ENCODE measurements at places on chromosomes 13 and 19.

DNA sequence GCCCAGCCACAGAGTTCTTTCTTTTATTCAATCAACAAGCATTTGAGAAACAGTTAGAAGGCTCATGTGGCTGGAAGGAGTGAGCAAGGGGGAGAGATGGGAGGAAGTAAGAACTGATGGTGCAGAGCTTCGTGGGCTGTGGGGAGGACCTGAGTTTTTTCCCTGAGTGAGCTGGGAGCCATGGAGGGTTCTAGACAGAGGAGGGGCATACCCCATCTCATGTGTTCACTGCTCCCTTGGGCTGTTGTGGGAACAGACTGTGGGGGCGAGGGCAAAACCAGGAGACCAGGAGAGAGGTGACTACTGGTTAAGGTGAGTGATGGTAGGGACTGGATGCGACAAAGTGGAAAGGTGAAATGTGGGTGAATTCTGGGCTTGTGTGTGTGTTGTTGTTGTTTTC lies 2.4 kb upstream of the PKN1 start:
- DNase-seq, result no peak

DNA sequence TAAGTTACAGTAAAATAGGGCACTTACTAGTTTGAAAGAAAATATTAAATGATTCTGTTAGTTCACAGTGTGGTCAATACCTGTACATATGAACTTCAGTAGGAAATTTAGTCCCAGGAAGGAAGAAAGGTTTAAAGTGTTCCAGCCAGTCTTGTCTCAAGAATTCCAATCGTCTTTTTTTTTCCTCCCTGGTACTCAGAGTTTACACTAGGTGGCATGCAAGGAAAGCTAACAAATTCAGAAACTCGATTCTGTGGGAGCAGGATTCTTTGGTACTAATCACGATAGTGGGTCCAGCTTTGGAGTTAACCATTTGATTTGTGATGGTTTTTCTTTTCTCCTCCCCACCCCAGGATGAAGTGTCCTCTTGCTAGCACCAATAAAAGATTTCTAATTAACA lies 43.6 kb downstream of the POLR1D start:
- DNase-seq, result no peak

DNA sequence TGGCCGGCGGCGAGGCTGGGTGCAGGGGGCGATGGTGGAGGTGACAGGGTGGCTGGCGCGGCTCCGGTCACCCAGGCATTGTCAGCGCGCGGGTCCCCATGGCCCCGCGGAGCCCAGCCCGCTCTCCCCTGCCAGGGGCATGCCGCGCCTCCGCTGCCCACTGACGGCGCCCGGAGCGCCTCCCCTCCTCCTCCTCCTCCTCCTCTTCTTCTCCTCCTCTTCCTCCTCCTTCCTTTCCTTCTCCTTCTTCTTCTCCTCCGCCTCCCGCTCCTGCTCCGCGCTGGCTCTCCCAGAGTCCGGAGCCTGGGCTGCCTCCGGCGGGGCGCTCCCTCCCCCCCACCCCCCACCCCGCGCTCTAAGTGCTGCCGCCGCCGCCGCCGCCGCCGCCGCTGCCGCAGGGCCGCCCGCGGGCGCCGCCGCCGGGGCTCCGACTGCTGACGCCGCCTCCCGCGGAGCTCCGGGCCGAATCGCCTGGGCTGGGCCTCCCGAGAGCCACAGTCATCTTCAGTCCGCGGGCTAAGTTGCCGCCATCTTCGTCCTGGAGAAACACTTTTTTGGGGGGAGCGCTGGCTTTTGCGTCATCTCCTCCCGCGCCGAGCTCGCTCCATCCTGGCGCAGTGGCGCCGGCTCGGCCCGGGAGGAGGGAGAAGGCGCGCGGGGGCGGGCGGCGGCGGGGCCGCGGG lies 348.3 kb downstream of the LIG4 start:
- no peak for DNase-seq

DNA sequence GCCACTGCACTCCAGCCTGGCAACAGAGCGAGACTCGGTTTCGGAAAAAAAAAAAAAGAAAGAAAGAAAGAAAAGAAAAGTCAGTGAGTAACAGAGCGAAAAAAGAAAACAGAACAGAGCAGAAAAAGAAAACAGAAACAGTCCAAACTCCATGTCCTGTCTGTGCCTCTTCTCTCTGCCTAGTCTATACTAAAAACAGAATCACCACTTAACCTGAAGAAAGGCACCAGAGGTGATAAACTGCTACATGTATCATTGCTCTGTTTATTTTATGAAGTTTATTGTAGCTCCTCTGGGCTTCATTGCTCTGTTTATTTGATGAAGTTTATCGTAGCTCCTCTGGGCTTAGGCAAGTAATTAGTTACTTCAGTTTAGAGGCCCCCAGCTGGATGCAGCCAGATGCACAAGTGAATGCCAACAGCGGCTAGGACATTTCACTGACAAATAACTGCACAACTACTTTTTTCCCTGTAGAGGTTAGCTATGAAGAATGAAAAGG lies 39.2 kb downstream of the TBC1D4 start:
- DNase-seq, result no peak

GRCh38 chr13:77872995-77873394 lies 45.6 kb downstream of the EDNRB start:
- no peak for DNase-seq

DNA sequence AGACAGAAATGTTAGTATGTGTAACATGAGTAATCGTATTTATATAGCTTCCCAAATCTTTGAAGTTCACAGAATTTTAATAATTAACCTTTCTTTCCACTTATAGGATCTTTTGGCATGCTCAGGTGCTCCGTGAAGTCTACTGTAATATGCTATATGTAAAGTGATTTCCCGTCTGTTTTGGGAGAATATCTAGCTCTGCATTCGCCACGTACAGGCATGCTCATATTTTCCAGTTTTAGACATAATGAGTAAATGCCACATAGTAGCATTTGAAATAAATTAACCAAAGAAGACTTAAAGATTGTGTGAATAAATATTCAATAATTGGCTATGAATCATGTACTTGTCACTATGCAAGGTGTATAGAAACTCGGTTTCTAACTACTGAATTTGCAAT lies 189.0 kb upstream of the CSNK1A1L start:
- DNase-seq, result no peak

GRCh38 chr13:74622284-74622683 lies 488.1 kb upstream of the KLF12 start:
- no peak for DNase-seq

GRCh38 chr19:40335101-40335500 lies 13.1 kb downstream of the C19orf47 start:
- no peak for DNase-seq

DNA sequence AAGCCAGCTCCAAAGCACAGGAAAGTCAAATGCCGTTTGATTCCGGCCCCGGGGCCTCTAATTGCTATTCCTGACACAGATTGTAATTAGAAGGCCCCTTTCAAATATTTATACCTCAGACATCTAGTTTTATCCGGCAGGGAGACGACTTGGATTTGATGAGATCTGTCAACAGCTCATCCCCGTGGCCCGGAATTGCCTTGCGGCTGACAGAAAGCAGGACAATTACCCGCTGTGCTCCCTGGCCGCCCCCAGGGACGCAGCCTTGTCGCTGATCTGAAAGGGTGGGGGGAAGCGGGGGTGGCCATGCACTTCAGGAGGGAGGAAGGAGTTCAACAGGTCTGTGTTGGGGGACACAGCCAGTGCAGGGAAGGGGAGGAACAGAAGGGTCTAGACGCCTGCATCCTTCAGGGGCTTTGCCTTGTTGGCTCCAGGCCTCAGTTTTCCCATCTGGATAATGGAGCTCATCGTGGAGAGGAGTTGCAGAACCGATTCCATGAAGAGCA lies 1.8 kb upstream of the SHD start:
- DNase-seq, result no peak

GRCh38 chr19:1087813-1088415 lies 7.3 kb downstream of the POLR2E start:
- DNase-seq, result no peak

GRCh38 chr13:111661052-111661451 lies 340.6 kb downstream of the TEX29 start:
- no peak for DNase-seq

DNA sequence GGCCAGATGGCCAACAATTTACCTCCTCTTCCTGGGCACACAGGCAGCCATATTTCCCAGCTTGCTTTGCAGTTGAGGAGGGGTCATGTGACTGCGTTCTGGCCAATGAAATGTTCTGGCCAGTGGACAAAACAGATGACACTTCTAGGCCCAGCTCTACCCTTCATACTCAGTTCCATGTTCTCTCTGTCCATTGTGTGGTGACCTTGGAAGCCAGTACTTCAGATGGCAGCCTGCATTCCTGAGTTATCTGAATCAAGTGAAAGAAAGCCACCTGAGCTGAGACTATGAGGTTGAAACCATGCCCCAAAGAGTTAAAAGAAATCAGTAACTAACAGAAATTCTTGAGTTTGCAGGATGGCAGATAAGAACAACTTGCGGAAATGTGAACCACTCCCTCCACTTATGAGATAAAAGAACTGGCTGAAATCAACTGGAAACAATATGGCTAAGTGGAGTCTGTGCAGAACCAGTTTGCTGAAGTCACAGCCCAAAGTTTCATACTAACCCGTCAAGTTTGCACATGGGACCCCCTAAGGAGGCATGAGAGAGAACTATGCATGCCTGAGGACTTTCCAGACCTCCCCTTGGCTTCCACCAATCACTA lies 8.1 kb downstream of the FAM187B start:
- no peak for DNase-seq

GRCh38 chr13:51292000-51292565 lies 47.4 kb upstream of the SERPINE3 start:
- DNase-seq, result no peak

DNA sequence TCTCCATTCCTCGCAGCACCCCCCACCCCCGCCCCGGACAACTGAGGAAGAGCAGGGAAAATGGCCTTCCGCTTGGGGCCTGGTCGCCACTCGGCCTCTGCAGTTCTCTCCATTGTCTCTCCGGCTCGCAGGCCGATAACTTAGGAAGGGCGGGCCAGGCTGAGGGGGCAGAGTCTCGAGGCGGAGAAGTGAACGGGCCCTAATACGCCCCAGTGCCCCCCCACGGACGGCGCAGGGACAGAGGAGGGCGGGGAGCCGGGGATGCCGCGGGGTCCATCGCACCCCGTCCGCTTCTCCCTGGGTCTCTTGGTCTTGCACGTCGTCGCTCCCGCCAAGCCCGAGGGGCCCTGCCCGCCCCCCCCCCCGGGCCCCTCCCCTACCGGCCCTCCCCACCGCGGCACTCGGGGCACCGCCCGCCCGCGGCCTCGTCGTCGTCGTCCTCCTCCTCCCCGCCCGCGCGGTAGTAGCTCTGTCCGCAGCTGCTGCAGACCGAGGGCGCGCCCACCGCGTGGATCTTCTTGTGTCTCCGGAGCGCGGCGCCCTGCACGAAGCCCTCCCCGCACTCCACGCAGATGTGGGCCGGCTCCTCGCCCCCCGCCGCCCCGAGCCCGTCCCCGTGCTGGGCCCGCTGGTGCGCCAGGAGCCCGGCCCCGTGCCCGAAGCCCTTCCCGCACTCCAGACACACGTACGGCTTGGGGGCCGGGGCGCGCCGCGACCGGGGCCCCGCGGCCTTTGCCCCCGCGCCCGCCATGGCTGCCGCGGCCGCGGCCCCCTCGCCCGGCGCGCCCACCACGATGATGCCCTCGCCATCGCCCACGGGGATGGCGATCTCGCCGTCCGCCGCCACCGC lies 33.2 kb downstream of the ZNF787 start:
- DNase-seq, result no peak

- no peak for DNase-seq
These were observed 102.9 kb downstream of the TEX26 start for GRCh38 chr13:31035185-31035965.

GRCh38 chr19:15869873-15870272 lies 28.0 kb downstream of the CYP4F2 start:
- no peak for DNase-seq

GRCh38 chr19:17282488-17283125 lies 906 bp downstream of the ANKLE1 start:
- DNase-seq, result peak; percentile 76

- DNase-seq, result no peak
These were observed 24.1 kb downstream of the SLC25A30 start for GRCh38 chr13:45393941-45394570.

- peak; percentile 30 for DNase-seq
These were observed 139.4 kb upstream of the TSC22D1 start for GRCh38 chr13:44715287-44716230.

GRCh38 chr19:18362934-18363542 lies 22.6 kb downstream of the PGPEP1 start:
- DNase-seq, result no peak

GRCh38 chr13:53847502-53847901 lies 818.9 kb downstream of the OLFM4 start:
- no peak for DNase-seq

DNA sequence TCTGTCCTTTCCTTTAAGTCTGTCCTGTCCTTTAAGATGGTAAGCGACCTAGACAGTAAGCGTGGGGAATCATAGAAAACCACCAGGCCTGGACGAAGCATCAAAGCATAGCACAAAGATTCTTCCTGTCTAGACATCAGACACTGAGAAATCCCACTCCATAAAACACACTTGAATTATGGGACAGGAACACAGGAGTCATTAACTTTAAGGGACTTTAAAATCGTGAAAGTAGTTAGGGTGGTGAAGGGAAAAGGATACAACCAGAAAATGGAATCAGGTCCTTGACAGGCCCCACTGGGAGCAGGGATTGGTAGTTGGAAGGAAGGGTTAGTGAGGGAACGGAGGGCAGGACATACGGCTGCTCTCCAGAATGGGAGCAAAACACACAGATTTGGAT lies 31.6 kb upstream of the C1QTNF9 start:
- DNase-seq, result no peak

DNA sequence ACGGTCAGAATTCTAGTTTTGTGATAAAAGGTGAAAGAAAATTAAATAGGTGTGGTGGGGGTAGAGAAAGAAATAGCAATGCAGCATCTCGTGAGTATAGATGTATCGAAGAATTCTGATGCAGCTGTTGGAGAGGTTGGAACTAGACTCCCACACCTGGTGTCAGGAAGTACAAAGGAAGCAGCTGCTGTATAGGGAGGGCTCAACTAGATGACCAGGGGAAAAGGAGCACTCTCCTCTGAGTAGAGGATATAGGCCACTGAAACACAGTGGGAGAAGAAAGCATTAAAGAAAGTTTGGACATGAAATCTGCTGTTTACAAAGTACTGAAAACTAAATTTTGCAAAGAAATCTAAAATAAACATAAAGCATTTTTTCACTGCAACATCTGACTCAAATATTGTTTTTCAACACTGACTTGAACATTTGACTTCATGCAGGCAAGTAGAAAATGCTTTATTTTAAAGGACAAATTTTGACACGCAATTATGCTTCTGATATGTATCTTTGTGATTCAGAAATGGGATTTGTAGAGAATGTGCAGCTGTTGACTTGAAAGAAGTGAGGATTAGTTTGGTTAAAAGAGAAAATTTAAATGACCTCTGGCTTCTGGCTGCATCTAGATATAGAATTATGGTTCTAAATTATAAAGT lies 82.2 kb downstream of the MIPEP start:
- no peak for DNase-seq

DNA sequence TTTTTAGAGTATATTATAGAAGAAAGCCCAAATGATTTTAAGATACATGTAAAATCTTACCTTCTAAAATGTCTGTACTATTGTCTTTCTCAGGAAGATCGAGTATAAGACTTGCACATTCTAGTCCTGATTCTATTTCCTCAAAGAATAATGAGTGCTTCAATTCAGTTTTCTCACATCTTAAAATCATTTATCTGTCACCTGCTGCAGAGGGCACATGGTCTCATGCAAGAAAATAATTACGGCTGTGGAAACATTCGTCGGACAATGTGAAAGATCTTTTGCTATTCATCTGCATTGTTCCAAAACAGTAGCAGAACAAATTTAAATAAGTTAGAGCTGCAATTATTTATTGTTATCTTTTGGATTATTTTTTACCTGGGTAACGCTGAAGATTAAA lies 1403.5 kb downstream of the PCDH9 start:
- no peak for DNase-seq
